ENCODE measurements at places on chromosomes 1 and 21.

DNA sequence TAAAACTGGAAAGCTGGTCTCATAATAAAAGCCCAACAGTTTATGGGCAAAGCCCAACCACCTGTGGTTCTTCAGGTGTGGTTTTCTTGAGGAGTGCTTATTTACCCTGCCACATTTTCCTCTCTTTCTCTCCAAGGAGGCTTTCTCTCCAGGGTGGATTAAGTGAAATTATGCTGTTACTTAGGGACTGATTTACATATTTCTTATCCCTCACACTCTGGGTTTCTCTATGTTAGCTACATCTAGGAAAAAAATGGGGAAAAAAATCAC, 4.8 kb downstream of the TBX19 start:
- peak; percentile 39 for DNase-seq

DNA sequence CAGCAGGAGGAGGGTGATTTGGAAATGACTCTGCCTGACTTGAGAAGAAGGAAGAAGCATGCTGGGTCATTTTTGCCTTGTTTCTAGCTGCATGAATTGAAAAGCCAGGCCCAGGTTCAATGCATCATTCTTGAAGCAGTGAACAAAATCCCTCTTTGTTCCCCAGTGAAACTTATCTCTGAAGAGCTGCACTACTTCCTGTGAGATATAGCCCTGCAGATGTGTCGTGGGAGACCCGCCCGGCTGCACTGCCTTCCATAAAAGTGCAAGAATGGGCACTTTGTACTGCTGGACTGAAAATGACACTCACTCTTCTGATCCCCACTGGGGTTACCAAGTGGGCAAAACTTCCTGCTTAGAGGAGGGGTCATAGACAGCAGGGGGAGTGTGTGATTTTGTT, 249.2 kb upstream of the NFIA start:
- no peak for DNase-seq

DNA sequence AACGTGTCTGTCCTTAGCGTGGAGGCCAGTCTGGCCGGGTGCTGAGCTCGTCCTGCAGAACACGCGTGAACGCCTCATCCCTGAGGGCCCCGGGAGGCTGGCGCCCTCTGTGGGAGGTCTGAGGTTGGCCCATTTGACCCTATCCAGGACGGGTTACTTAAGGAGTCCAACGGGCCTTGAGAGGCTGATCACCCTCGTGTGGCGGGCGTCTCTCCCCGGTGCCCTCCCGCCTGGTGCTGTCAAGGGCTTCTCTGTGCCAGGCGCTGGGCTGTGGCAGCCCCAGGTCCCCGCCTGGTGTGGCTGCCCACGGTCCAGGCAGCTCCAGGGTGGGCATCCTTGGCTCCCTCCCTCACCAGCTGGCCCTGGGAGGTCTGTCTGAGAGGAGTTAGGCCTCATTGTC, 9.7 kb downstream of the SKI start:
- no peak for DNase-seq

DNA sequence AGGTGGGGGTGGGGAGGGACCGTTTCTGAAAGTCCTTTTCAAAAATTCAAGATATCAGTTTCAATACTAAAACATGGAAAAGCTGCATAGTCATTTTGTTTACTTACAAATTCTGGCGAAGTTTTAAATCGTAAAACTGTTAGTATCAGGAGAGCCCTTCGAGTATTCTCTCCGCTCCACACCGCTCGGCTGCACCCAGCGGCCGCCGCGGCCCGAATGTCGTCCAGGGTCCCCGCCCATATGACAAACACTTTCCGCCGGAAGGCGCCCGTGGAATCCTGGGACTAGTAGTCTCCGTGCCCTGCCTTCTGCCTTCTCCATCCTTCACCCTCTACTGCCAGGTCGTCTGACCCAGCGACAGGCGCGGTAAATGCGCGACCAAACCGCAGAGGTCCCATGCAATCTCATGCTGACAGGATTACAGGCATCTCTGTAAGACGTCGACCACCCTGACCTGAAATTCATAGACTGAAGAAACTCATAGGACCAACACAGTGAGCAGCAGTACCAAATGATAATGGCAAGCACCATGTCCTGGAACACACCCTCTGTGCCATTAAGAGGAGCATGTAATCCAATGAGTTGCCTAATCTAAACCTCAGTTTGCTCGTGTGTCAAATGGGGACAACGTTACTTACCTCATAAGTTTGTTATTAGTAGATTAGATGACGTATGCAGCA, at the start of gene TOR1AIP2:
TOR1AIP2 (minus strand) TSS at position 218 of the 680 bp plus-strand sequence. CDS start 25,138 bp downstream, outside the sequence.
- peak; percentile 66 for DNase-seq

- no peak for DNase-seq
Measured at GRCh38 chr1:28233264-28233606, 406 bp upstream of the DNAJC8 start.

- DNase-seq = no peak
Measured at GRCh38 chr1:207755846-207756693, 4.2 kb downstream of the CD46 start.

DNA sequence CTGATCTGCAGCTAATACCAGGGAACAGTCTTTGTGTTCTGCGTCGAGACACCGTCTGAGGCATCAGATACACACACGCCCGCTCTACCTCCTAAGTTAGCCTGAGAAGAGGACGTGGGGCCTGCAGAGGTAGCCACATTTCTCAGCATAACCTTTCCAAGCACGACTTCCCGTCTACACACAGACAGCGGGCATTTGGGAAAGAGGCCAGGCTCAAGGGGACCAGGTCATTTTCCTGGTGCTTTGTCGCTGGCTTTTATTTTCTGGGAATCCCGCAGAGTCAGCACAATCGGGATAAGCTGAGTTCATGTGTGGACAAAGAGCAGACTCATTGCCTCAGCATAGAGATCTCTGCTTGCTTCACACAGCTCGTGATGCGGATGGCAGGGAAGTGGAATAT, 72.5 kb upstream of the SMYD2 start:
- DNase-seq = no peak

DNA sequence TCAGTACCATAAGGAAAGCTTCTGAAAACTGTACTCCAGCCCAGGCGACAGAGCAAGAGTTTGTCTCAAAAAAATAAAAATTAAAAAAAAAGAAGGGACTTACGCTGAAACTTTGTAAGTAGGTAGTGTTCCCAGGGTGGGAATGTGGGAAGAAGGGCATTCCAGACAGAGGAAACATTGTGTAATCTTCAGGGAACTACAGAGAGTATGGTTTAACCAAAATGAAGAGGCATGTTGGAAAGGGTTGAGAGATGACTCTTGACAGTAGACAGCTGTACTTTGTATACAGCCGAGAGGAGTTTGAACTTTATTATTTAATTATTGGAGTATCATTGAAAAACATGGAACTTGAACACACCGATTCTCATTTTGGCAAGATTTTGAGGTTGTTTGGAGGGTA, 43.0 kb downstream of the PPP2R5A start:
- DNase-seq = no peak

All from NCI-H1436 (cell line).